ENCODE measurements at places on chromosomes 2 and 18.

GRCh38 chr2:40488101-40488601 is 36.3 kb upstream of the SLC8A1 start:
- no peak for DNase-seq

DNA sequence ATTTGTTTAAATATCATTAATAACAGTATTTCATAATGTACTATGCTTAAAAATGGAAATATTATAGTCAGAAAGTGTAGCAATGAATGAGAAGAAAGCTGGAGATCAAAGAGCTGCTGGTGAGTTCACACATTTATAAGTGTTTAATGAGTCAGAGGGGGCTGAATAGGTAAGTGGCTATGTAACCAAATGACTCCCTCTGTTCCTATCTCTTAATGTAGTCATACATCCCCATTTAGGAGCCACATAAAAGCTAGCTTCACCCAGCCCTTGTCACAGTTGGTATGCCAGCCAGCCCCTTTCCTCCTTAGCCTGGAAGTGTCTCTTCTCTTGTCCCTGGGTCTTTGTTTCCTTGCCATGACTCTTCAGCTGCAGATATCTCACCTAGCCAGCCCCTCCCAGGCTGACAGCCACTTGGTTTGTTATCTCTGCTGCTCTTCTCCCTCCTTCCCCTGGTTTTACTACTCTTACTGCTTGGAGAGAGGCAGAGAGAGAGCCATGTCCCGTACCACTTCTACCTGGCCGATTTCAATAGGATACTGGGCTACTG is 438.6 kb upstream of the HNMT start:
- no peak for DNase-seq

- no peak for DNase-seq
Measured at GRCh38 chr18:58187674-58188073, 143.6 kb downstream of the NEDD4L start.

DNA sequence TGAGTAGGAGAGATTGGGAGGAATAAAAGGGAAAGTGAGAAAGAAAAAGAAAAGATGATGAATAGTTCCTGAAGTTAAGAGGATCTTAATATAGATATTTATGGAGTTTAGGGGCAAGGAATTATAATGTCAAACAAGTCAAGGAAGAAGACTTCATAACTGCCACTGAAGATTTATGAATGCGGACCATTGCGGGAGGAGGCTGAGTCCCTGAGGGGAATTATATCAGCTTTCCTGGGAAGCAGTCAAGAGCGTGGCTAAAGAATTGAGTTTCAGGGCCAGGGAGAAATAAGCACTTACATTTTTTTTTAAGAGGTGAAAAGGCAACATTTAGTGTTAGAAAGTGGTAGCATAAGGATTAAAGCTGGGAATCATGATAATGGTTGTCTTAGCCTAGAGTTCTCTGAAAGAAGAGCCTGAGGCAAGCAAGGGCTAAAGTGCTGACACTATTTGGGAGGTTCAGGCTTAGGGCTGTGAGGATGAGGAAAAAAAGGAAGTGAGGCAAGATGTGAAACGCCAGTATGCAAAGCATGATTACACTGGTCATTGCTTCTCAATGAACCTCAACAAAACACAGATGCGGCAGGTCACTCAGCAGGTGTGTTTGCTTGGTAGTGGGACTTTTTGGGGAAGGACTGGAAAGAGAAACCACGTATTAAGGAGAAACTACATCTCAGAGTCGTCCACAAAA is 217.1 kb downstream of the SLC4A3 start:
- no peak for DNase-seq

- no peak for DNase-seq
Measured at GRCh38 chr2:225534697-225535096, 135.2 kb downstream of the NYAP2 start.

DNA sequence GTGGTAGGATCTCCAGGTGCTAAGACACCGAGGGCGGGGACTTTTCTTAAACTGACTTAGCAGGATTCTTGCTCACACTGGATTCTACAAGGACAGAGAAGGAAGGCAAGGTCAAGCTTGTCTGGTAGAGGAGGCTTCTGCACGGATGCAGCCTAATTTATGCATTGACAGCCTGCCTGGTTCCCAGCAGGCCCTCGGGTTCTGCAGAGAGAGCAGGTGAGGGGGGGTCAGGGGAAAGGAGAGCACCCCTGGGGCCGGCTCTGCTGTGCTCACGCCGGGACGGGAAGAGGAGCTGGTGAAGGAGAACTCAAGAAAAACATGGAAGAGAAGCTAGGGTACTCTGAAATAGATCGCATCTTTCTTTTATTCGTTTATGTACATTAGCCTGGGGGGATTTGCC is 46.4 kb downstream of the ADI1 start:
- no peak for DNase-seq

DNA sequence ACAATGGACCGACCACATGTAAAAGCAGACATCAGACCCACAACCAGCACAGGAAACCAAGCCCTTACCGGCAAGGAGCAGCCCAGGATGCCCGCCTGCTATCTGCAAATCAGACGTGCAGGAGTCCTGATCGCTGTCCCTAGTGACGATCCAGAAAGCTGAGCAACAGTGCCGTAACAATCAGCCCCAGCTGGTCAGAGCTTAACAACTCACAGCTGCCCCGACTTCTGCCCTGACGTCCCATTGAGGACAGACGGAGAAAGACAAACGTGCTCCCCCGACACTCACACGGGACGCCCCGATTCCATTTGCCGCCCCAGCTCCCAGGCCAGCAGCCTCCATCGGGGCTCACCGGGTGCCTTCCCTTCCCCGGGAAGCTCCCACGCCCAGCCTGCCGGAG is 39.8 kb upstream of the PXDN start:
- no peak for DNase-seq

DNA sequence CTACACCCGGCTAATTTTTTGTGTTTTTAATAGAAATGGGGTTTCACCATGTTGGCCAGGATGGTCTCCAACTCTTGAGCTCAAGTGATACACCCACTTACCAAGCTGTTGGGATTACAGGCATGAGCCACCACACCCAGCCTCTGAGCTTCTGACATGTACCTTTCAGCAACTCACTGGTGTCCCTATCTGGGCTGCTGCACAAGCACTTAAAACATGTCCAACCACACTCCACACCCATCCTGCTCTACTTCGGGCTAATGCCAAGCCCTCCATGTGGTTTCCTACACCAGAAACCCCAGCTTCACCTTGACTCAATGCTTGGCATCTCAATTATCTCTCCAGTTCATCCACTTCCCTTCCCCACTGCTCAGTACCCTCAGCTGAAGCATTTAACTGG is 22.4 kb upstream of the ARMC9 start:
- DNase-seq: no peak

- no peak for DNase-seq
Measured at GRCh38 chr2:238882082-238882755, 34.3 kb downstream of the TWIST2 start.

DNA sequence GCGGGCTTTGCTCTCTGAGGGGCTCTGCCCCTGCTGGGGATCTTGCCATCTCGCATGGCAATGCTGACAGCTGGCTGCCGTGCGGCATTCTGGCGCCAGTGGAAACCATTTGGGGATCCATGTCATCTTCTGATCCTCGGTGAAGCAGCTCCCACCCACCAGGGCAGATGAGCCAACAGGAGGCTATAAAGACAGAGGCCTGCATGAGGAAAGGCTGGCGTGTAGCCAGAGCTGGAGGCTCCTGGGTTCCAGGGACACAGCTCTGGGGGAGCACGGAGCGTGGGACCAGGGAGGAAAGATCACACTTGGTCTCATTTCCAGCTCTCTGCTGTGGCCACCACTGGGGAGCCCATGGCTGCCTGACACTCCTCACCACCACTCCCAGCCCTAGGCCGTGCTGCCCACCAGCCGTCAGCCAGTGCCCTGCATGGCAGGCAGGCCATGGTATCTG is 145.8 kb downstream of the ZFP36L2 start:
- no peak for DNase-seq

GRCh38 chr18:8091035-8091434 is 518.2 kb upstream of the RAB12 start:
- DNase-seq: no peak

- DNase-seq: no peak
Measured at GRCh38 chr2:51718881-51719280, 686.9 kb upstream of the NRXN1 start.

DNA sequence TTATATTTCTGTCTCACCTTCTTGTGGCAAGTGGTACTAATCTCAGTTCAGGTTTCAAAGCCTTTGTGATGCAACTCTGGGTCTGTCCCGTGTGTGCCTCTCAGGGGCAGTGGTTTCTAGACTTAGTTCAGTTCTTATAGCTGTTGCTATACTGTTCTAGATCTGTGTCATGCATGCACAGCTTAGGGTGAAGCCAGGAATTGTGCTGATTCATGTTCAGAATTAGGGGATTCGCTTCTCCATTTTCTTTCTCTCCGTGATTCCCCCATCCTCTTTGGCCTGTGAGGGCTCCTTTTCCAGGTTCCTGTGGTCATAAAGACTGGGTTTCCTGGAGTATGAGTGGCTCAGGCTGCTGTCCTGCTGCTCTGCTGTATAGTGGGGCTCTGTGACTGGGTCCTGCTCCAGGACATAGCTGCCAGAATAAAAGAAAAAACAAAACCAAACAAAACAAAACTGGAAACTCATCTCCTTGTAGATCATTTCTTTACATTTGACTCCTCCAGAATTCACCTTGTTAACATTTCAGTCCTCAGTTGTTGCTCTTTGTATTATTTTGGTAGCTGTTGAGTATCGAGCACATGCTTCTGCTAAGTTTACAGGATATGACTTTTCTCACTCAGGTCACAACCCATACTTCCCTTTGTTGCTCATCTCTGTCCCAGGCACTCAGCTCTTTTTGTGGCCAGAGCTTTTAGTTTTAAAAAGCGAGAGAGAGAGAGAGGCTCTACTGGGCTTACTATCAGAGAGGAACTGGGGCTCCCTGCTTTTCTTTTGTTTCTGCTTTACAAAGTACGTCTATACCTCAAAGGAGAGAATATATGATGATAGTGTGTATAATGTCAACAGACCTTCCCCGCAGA is 34.2 kb downstream of the CERS6 start:
- DNase-seq: peak; percentile 82

DNA sequence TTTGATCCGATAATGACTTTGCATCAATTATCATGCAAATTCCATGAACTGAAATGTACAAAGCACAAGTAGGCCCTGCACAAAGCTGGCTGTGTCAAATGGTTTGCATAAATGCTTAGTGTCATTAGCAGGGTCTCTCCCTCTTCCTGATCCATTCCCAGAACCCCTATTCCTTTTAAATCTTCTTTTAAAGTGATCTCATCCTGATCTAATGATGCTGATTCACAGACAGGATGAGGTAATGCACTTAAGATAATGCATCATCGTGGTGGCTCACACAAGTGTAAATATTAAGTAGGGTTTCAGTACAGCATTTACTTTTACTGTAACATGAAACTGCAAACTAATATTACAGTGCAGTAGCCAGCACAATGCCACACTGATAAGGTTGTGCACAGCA is 304.8 kb upstream of the SOX11 start:
- DNase-seq: no peak

GRCh38 chr2:43944915-43945314 is 50.9 kb downstream of the LRPPRC start:
- no peak for DNase-seq

DNA sequence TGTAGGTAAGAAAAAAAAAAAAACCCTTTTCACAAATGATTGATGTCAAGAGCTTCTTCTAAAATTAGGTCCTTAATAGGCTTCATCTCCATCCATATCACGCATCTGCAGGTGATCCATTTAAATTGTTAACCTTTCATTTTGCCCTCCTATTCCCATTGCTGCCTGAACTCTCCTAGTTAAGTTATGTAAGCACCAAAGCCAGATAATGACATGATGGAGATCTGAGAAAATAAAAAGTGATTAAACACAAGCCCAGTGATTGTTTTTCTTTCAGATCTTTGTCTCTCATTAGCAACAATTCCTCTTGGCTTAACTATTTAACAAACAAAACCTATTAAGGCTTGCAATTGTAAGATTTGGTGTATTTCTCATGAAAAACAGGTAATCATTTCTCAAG is 20.0 kb downstream of the LANCL1 start:
- no peak for DNase-seq

GRCh38 chr2:8678731-8679566 is 2.9 kb upstream of the ID2 start:
- peak; percentile 81 for DNase-seq

GRCh38 chr18:78731398-78732032 is 248.1 kb upstream of the SALL3 start:
- no peak for DNase-seq

- no peak for DNase-seq
Measured at GRCh38 chr18:70249118-70249517, 39.7 kb upstream of the SOCS6 start.

DNA sequence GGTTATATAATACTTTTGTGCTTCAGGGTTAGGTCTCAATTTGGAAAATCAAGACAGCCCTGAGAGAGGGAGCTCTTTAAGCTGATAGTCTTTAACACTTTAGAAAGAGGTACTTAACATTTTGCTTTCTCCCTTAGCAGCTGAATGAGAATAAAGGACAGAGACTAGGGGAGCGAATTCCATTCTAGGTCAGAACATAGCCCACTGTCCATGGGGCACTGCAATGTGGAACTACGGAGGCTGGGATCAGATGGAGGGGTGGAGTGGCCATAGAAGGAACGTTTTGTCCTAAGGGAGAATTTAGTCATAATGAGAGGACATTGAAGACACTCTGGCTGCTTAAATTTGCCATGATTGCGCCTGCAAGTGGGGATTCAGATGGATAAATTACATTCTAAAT is 794 bp downstream of the GKN2 start:
- no peak for DNase-seq

GRCh38 chr2:214549946-214550345 is 139.1 kb downstream of the VWC2L start:
- DNase-seq: no peak

DNA sequence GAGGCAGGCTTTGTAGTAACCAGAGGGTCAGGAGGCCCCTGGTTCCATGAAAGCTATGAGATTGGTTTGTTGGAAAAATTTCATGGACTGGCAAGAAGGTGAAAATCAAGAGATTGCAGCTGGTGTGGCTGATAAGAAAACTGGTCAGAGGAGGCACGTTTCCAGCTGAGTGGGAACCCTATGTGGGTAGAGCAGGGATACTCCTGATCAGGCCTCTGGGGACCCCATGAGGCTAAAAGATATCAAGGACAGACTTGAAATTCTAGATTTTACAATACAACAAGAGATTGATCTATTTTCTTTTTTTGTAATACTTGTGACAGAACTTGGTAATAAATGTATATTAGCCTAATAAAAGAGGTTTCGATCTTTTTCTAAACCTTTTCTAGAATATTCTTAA is 1615.1 kb downstream of the DPP10 start:
- DNase-seq: no peak

DNA sequence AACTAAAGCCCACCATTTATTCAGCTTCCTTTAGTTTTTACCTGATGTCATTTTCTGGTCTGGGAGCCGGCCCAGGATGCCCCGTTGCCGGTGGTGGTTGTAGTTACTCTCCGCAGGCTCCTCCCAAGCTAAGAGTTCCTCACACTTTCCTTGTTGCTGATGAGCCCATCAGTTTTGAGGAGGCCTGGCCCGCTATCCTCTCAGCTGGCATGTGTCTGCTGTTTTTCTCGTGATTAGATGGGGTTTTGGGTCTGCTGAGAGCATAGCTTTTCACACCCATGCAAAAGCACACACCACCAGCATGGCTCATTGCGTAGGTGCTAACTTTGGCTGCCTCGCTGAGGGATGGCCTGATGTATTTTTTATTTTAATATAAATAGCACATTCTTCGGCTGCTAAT is 72.1 kb downstream of the PSMG2 start:
- DNase-seq: peak; percentile 16
